ENCODE measurements at places on chromosomes 5 and 9.

- peak; percentile 53 for DNase-seq
These were observed 181.7 kb upstream of the SLC30A5 start for GRCh38 chr5:68911840-68912690.

- no peak for DNase-seq
These were observed 23.9 kb upstream of the KIF2A start for GRCh38 chr5:62282064-62282463.

DNA sequence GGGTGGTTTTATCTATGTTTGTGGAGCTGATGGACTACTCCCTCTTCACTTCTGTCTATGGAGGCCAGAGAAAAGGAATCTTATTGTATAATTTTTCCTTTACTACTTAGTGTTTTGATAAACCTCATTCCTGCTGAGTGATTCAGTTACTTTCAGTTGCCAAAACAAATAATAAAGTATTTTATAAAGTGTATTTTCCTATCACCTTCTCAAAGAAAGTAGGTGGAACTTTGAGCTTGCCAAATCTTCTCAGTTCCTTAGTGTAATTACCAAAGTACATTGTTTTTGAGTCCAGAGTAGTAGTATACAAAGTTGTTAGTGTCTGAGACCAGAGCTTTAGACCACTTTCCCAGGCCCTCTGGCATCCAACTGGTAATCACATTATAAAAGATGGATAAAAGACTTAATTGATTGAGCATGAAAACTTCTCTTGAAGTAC is 13.5 kb downstream of the RABGAP1 start:
- DNase-seq: peak; percentile 28

DNA sequence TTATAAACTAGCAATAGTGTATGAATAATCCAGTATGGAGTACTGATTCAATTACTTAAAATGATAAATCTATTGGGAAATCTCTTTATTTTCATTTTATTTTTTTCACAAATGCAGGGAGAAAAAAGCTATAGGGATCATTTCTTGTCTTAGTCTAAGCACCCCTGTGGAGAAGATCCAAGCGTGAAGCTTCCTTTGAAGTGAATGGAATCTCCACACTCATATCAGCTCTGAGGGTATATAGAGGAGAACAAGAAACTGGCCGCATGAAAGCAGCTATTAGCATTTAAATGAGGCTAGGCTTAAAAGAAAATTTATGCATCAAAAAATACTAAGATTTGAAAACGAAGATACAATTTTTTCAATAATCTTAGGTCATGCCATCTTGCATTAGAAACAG is 12.9 kb upstream of the PAM start:
- no peak for DNase-seq

DNA sequence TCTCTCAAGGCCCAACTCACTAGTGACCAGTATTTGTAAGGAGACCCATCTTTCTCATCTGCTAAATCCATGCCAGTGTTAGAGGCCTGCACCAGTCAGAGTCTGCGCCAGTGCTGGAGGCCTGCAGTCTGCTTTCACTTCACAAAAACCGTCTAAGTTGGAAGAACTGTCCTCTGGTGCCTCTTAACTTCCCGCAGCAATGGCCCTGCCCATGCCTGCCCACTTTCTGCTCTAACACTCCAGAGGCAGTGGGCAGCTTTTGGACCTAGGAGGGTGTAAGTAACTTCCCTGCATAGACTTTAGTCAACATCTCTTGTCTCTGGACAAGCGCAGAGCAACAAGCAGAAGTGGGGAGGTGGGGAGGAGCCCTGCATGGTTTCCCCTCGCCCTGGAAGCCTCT is 152.9 kb downstream of the AUH start:
- no peak for DNase-seq

- DNase-seq: no peak
These were observed 71.2 kb downstream of the NIPSNAP3B start for GRCh38 chr9:104835161-104835560.

- DNase-seq: no peak
These were observed 119.5 kb downstream of the HMHB1 start for GRCh38 chr5:143931476-143931875.

GRCh38 chr5:116738239-116738614 is 163.6 kb upstream of the SEMA6A start:
- no peak for DNase-seq

DNA sequence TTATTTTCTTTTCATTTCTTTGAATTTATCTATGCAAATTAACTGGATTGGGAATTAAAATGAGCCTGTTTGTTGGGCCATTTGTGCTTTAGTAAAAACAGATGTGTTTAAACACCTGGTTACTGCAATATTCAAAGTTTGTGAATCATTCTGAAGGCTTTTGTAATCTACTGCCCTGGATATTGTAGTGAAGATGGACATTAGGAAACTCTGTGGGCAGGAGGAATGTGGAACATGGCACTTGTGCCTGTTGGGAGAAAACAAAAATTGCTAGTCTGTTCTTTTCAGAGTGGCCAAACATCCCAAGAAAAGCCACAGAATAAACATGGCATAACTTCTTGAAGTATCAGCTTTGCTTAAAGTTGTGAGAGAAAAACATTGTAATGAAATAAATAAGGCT is 40.8 kb downstream of the CHSY3 start:
- DNase-seq: peak; percentile 75

DNA sequence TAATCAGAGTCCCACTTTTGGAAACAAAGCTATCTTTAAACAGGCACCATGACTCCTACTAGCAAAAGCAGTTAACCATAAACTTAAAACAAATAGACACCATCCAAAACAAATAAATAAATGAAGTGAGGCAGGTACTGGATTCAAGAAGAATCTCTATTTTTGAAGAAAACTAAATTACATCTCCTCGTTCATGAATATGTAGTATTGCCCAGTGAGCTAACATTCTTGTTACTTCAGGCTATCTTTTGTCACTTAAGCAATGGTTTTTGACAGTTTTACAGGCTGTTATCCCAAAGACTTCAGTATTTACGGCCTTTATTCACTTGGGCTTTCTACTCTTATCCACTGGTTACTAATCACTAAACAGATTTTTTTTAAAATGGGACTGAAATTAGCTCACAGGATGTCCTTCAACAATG is 242.5 kb downstream of the MLLT3 start:
- DNase-seq: no peak

- no peak for DNase-seq
These were observed 220.5 kb downstream of the FBXL7 start for GRCh38 chr5:15720515-15720914.

GRCh38 chr9:76725885-76726284 is 38.4 kb upstream of the PCA3 start:
- no peak for DNase-seq

DNA sequence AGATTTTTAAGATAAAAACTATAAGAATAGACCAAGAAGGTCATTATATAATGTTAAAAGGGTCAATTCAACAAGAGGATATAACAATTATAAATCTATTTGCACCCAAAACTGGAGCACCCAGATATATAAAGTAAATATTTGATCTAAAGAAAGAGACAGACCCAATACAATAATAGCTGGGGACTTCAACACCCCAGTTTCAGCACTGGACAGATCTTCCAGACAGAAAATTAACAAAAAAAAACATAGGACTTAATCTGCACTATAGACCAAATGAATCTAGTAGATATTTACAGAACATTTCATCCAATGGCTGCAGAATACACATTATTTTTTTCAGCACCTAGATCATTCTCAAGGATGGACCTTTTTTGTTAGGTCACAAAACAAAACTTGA is 331.9 kb downstream of the SPOCK1 start:
- DNase-seq: no peak

DNA sequence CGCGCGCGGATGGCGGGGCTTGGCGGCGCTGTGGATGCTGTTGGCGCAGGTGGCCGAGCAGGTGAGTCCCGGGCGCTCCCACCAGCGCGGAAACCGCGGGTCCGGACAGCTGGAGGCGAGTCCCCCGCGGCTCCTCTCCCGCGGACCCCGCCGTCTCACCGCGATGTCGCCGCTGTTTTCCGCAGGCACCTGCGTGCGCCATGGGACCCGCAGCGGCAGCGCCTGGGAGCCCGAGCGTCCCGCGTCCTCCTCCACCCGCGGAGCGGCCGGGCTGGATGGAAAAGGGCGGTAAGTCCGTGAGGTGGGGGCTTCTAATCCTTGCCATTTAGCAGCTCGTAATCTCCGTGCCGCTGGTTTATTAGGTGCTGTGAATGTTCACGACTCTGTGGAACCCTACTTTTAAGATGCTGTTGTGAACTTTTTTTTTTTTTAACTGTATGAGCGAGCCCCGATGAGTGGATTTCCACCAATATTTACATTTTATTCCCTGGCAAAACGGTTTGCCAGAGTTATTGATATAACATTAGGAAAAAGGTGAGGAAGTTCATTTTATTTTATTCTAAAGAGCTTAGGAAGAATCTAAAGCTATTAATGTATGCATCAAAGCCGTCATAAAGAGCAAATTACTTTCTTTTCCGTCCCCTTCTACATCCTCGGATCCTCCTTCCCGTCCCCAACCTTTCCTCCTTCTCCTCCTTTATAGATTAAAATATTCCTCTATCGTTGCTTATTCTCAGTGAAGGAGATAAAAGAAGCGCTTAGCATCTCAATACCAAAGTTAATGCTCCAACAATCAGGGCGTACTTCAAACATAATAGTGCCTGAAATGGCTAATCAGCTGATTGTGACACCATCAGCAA is 579 bp downstream of the ADAMTS16 start:
- no peak for DNase-seq

- no peak for DNase-seq
These were observed 516.1 kb downstream of the EFNA5 start for GRCh38 chr5:107154593-107154992.

GRCh38 chr5:111236995-111237394 is 12.8 kb downstream of the CAMK4 start:
- no peak for DNase-seq

- no peak for DNase-seq
These were observed 393.5 kb downstream of the PDE4D start for GRCh38 chr5:59500014-59500413.

- DNase-seq: no peak
These were observed 7.7 kb upstream of the NPM1 start for GRCh38 chr5:171379961-171380360.

DNA sequence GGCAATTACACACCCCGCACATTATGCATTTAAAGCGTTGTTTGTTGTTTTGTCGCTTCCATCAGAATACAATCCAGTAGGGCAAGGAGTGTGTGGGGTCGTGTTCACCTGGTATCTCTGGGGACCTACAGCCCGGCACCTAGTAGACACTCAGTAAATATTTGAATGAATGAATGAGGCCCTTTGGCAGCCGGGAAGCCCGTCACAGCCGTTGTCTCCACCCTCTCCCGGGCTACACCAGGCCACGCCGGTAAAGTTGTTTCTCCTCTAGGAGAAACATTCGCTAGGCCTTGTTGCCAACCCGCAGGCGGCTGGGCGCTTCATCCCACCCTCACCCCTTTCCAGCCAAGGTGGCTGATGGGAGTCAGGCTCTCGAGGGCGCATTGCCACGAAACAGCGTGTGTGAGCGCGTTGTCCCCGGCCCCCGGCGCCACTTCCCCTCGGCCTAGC is 876 bp upstream of the JAK2 start:
- peak; percentile 34 for DNase-seq

DNA sequence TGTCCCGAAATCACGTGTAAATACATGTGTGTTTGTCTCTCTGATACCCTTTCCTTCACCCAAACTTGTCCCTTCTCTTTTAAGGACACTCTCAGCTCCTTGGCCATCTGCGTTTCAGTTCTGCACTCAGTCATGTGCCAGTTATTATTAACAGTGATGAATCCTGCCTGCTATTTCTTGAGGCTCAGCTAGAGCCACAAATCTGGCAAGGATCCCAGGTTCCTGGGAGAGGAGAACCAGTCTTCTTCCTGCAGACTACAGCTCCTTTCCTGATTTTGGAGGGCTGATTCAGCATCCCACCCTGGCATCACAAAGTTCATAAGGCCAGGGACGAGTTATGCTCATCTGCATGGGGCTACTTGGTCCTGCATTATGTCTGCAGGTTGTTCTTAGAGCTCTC is 5.6 kb downstream of the MAMDC2 start:
- peak; percentile 60 for DNase-seq

- peak; percentile 94 for DNase-seq
These were observed 716.4 kb downstream of the SEMA5A start for GRCh38 chr5:8829323-8830029.

DNA sequence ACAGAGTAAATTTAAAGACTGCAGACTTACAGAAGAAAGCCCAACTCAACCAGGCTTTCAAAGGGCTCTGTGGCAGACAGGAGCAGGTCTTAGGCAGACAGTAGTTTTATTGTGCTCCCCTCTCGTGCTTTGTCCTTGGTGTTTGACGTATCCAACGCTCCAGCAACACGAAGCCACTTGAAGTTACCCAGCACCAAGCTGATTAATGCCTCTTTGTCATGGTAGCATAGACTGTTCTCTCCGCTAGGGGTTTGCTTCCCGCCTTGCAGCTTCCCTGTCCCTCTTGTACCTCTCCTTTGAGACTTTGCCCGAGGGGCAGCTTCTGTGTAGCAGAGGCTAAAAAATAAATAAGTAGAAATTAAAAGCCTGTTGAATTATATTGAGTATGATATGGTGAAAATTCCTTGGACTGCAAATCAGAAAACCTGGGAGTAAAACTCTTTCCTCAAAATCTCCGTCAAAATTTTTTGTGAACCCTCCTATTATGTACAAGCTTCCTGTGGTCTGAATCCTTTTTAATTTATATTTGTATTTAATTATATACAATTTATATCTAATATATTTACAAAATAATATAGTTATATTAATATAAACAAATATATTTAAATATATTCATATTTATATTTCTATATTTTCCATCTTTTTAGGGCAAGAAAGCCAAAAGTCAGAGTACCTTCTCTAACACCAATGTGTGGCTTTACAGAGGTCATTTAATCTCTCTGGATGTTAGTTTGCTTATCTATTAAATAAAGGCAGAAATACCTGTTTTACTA is 405.4 kb downstream of the DMAC1 start:
- DNase-seq: no peak

- no peak for DNase-seq
These were observed 16.4 kb downstream of the RETREG1 start for GRCh38 chr5:16600397-16600796.

- DNase-seq: no peak
These were observed 47.3 kb upstream of the SLC28A3 start for GRCh38 chr9:84387821-84388220.

- DNase-seq: no peak
These were observed 243.0 kb upstream of the PTGER4 start for GRCh38 chr5:40436535-40437237.

DNA sequence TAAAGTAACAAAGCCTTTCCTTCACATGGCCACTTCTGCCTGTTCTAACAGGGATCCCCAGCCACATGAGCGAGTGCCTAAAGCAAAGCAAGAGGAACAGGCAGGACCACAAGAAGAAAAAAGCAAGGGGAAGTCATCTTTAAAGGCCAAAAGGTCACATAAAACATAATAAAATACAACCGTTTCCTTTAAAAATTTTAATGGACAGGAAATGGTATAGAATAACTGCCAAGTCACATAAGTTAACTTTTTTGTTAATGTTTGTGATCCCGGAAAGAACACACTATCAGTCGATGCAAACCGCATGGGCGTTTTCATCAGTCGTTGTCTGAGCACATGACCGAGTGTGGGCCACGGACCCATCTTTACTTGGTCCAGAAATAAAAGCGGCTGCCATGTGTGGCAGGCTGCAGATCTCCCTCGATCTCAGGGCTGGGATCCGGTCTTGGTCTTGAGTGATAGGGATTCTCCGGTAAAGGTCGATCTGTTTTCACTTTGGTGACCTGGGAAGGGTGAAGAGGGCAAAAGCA is 15.6 kb downstream of the NDUFA8 start:
- no peak for DNase-seq

Measured in AG08395 (cell line).